ENCODE measurements at places on chromosomes 13 and 19.

DNA sequence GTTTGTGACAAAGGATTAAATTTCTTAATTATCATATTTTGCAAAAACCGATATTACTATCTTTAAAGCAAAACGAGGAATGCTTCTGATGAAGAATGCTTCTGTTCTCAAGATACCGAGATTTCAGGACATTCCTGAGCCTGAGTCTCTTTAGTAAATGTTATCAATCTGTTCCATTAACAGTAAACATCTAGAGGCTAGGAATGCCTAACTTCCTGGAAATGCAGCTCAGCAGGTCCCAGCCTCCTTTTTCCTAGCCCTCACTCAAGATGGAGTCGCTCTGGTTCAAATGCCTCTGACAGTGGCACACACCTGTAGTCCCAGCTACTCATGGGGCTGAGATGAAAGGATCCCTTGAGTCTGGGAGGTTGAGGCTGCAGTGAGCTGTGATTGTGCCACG, 2.4 kb upstream of the IFNL4 start:
- no peak for DNase-seq

- DNase-seq, result no peak
Measured at GRCh38 chr13:103961129-103961528, 894.9 kb upstream of the SLC10A2 start.

GRCh38 chr19:17328517-17329365, 5.9 kb downstream of the ANO8 start:
- no peak for DNase-seq

GRCh38 chr19:39106194-39106593, 19.4 kb upstream of the PAK4 start:
- no peak for DNase-seq

DNA sequence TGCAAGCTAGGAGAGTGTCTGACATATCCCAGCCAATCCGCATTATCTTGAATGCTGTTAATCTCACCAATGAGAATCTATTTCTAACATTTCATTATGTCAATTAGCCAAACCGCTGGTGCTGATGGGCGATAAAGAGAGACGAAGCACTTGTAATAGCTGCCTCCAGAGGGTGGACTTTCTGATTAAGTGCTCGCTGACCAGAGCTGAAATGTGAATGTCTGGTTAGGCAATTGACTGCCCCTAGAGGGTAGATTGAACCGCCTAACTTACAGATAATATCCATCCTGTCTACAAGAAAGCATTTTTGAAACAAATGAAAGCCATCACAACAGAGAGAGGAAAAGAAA, 552 bp upstream of the GRWD1 start:
- DNase-seq, result peak; percentile 94

DNA sequence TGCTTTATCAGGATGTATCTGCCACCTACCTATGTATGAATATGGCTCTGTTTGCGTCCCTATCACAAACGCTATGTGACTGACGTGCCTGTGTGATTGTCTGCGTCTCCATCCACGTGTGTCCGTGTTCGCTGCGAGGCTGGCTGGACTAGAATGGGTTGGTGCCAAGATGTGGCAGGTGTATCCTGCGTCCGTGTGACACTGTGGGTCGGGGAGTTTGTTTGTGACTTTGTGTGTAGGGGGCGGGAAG, 6.7 kb upstream of the HOOK2 start:
- DNase-seq, result no peak

GRCh38 chr19:19738564-19738963, 5.7 kb upstream of the ZNF14 start:
- no peak for DNase-seq

GRCh38 chr13:77779552-77780272, 82.2 kb downstream of the SLAIN1 start:
- peak; percentile 90 for DNase-seq

DNA sequence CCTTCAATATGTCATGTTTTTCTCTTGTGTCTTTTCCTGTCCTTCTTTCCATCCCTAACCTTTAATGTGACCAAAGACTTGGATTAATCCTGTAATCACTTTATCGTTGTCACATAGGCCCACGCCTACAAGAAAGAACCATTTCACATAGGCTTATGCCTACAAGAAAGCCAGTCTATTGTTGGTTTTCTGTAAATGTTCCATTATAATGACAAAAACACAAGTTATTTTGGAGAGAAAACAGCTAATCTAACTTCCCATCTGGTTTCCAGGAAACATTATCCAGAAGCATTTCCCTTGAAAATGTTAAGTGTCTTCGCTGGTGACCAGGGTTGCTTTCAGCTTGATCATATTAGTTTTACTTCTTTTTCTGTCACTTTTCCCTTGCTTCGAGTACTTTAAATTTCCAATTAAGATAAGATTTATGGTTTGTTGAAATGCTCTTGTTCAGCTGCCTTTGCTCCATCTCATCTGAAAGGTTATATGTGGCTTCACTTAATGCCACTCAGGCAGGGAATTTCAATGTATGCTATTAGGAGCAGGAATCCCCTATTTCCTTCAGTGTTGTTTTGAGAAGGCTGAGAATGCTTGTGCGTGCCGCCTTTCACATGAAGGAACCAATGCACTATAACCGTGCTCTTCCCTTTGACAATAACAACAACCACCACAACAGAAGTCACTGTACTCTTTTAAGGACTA, 708.2 kb downstream of the EFNB2 start:
- no peak for DNase-seq

DNA sequence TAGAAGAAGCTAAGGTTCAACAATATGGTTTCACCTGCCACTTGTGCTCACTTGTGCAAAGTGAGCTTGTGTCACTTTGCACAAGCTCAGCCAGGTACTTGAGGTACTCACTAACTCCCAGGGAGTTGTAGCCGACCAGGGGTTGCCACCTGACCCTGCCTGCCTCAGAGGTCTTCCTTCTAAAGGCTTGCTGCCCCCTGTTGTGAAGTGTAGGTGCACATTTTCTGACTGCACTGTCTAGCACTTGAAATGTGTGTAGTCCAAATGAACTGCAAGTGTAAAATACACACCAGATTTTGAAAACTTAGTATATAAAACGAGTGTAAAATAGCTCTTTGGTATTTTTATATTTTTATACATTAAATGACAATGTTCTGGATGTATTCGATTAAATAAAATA, 230.8 kb downstream of the DLEU7 start:
- no peak for DNase-seq

DNA sequence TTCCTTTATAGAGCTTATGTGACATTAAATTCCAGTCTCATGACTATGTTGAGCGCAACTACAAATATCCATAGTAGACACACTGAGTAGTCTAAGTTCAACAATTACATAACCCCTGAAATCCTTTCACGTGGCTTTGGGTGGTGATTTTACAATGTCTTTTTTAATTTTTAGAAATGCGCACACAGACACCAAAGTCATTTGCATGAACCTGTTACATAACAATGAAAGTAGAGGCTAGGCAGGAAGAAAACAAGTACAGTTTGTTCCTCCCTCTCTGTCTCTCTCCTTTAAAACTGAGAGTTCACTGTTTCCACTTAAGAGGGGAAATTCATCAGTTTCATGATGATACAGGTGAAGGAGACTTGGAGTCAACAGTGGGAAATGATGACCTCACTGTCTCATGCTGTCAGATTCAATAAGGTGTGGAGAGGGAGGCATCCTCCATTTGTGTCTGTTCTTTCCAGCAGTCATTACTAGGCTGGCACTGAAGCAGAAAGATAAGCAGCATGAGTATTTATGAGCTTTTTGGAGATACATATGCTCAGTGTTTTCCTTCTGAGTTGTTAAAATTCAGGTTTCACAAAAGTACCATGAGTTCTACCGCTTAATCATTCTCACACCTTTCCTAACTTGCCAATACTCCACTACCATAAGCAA, 201.8 kb downstream of the LHFPL6 start:
- DNase-seq, result no peak

DNA sequence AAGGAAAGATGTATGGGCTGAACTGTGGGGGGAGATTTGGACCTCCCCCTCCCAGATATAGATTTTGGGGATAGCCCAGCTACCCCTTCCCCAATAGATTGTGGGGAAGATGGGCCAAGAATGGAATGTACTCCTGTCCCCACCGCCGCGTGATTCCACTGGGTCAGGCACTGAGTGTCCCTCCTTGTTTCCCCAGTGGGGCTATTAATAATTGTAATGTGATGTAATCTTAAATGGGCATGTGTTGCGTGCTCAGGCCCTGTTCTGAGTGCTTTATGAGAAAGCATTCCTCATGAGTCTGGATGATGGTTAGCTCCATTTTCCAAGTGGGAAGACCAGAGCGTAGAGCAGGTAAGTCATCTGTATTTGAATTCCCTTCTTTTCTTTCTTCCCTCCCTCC, 1.4 kb downstream of the PSMD8 start:
- DNase-seq, result peak; percentile 62

DNA sequence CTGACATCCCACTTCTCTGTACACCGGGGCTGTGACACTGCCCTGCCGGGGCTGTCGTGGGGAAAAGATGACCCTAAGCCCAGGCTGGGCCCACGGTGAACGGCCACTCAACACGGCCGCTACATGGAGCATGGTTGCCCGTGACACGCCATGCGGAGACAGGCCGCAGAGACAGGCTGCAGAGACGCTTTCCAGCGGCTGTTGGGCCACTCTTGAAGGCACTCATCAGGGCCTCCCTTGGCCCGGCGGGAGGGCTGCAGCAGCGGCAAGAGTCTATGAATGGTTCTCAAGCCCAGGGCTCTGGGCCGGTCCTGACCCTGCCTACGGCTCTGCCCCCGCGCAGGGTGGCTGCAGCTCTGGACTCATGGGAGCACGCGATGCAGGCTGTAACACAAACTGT, 22.1 kb downstream of the ADPRHL1 start:
- no peak for DNase-seq

GRCh38 chr13:73248711-73249580, 190.1 kb downstream of the KLF5 start:
- peak; percentile 23 for DNase-seq

- DNase-seq, result no peak
Measured at GRCh38 chr13:60265566-60265965, 101.8 kb upstream of the DIAPH3 start.

- peak; percentile 18 for DNase-seq
Measured at GRCh38 chr13:109610517-109610916, 175.9 kb downstream of the IRS2 start.

DNA sequence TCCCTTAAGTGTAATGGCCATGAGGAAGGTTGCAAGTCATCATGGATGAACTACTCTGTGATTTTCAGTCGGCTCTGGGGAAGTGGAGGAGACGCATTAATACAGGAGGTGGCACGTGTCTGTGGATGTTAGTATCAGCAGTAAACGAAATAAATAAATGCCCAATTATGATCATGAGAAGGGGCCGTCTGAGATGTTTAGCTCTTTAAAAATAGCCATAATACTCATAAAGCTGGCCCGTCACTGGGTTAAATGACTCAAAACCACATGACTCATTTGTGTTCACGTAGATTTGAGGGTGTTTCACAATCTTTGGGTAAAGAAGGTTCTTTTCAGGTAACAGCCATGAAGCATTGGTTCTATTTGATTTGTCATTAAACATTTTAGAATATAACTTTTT, 620.6 kb downstream of the GPC6 start:
- DNase-seq, result peak; percentile 44

DNA sequence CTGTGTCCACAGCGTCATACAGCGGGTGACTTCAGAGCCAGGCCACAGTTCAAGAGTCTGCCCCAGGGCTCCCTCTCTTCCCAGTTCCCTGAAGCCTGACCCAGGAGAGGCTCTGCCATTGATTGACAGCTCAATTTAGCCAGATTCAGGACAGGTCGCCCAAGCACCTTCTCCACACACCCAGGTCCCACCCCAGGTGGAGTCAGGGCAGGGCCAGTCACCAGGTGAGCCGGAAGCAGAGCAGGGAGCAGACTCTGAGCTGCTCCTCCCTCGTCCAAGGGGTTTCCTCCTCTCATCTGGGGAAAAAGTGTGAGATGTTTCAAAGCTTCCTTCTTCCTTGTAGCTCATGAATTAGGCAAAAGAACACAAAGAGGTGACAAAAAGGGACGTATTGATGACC, 5.6 kb downstream of the CEACAM7 start:
- no peak for DNase-seq

- no peak for DNase-seq
Measured at GRCh38 chr19:17582613-17583012, 27.2 kb downstream of the COLGALT1 start.

DNA sequence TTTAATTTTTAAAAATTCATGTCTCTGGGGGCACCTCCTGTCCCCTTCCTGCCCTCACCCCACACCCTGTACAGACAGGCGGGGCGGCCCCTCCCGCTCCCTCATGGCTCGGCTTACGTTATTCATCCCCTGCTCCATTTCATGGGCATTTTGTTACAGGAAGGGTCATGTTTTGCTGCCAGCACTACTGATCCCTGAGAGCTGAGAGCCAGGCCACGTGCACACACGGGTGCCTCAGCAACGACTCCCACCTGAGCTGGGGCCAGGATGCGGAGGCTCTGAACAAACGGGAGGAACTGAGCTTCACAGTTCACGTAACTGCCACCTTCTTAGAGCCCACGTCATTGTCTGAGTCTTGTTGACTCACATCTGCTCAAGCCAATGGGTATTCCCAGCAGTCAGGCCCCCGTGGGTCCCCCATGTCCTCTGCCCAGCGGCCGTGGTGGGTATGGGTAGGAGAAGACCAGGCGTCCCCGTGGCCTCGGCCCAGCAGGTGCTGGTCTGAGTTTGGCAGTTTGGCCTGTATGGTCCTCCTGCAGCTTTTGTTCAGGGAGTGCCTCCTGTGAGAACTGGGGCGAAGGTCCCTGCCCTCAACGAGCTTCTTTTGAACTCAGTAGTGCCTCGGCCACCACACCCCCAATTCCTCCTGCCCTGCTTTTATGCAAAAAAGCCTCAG, 16.4 kb upstream of the TMEM255B start:
- DNase-seq, result no peak

- peak; percentile 2 for DNase-seq
Measured at GRCh38 chr13:94776956-94777355, 64.6 kb upstream of the SOX21 start.

GRCh38 chr13:23771956-23772355, 117.2 kb downstream of the MIPEP start:
- DNase-seq, result no peak

- no peak for DNase-seq
Measured at GRCh38 chr19:27652281-27652680, 1560.7 kb downstream of the UQCRFS1 start.

Measured in cardiac fibroblast (primary cell).